NCI-H2171 treated with DMSO at 0.1 percent for 48 hours (cell line): ENCODE measurements at places on chromosomes 2 and 18.
A peak's percentile ranks its signal among the peaks of the same experiment; 100 is the strongest.

- no peak for DNase-seq
These were observed 89.7 kb downstream of the CRIM1 start for GRCh38 chr2:36445185-36445866.

DNA sequence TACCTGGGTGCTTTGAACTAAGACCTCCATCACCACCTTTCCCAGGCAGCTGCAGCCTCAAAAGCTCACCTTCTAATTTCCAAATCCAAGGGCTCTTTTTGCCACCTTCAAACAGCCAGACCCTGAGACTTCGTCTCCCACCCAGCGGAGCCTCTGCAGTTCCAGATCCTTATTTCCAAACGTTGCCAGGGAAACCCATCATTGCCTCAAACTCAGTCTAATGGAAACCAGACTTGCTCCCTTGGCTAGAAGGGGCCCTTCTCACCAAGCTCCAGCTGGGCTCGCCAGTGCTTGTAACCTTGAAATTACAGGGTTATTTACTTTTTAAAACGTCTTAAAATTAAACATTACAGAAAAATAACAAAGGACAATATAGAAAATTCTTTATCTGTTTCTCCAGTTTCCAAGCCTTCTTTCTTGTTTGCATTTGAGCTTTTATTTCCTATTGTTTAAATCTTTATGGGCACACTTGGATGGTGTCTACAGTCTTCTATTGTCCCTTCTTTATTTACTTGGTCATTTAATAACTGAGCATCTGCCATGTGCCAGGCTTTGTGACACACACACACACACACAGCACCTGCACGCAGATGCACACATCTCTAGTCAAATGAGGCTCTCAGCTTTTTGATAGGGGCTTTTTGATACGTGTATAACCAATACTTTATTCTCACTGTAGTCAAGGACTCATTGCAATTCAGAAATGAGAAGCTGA, 36.1 kb downstream of the TRPM8 start:
- peak; percentile 24 for DNase-seq

DNA sequence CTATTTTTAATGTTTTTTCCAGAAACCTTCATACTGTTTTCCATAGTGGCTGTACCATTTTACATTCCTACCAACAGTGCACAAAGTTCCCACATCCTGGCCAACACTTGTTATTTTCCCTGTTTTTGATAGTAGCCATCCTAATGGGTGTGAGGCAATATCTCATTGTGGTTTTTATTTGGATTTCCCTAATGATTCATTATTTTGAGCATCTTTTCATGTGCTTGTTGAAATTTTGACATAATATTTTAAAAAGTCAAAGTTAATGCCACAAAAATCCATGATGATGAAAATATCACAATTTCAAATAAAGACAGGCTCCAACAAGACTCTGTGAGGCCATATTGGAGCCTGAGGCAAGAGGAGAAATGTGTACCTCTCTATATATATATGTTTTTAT, 50.2 kb downstream of the VWA3B start:
- DNase-seq = no peak

DNA sequence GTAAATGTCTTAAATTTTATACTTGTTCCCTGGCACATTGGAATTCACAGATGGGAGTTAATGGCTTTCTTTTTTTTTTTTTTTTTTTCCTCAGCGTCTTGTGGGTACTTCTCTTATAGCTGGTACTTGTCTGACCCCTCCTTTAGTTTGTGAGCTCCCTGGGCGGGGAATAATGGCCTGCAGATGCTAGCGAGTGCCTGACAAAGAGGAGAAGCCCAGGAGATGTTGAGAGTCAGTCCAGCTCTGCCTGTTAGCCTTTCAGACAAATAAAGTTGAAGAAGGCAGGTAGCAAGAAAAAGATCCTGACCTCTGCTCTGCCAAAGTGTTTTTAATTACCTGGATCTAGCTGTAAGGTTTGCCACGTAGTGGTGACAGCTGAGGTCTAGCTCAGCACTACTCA, 6.6 kb downstream of the BCL2L11 start:
- peak; percentile 19 for DNase-seq
